Skeletal muscle cell (primary cell): ENCODE measurements at places on chromosomes 3 and 15.

GRCh38 chr15:36527235-36528162 lies 51.9 kb upstream of the CDIN1 start:
- DNase-seq = no peak

- no peak for DNase-seq
Measured at GRCh38 chr3:31680072-31680870, 147.5 kb downstream of the STT3B start.

GRCh38 chr3:51355891-51356578 lies 29.1 kb upstream of the MANF start:
- DNase-seq = no peak

- DNase-seq = no peak
Measured at GRCh38 chr3:188604651-188605050, 450.7 kb downstream of the LPP start.

- no peak for DNase-seq
Measured at GRCh38 chr3:67522081-67522480, 132.3 kb downstream of the SUCLG2 start.

DNA sequence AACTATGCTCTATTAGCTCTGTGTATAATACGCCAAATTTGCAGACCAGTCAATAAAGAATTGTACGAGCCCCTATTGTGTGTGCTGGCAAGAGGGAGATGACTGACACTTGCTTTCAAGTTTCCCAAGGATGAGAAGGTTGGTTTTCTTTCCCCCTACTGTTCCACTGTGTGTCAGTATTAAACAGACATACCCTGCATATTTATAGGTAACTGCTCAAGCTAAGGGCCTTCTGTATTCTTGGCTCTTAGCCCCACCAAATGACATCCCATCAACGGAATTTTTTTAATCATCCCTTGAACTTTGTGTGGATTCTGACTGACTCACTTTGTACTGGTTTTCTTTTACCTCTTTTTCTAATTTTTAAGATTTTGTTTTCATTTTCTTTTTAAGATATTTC lies 60.6 kb upstream of the GYG1 start:
- no peak for DNase-seq

DNA sequence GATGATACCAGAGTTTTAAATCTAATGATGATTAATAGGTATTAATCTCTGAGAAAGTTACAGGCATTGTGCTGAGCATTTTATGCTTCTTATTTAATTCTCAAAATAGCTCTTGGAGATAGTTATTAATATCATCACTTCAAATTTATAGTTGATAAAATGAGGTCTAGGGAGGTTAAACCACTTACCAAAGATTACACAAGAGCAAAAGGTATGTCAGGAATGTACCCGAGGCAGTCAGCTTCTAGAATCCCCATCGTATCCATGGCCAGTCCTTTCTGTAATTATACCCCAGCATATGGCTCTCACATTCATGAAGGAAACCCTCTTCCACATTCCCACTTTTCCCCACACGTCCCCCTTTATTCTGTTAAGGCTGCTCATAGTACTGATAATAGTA lies 421.3 kb downstream of the PYDC2 start:
- DNase-seq = peak; percentile 0

- DNase-seq = no peak
Measured at GRCh38 chr3:171809611-171809860, 747 bp downstream of the PLD1 start.

- no peak for DNase-seq
Measured at GRCh38 chr3:193711964-193712598, 119.1 kb downstream of the OPA1 start.

- no peak for DNase-seq
Measured at GRCh38 chr3:58570851-58571250, 6.3 kb downstream of the FAM107A start.

DNA sequence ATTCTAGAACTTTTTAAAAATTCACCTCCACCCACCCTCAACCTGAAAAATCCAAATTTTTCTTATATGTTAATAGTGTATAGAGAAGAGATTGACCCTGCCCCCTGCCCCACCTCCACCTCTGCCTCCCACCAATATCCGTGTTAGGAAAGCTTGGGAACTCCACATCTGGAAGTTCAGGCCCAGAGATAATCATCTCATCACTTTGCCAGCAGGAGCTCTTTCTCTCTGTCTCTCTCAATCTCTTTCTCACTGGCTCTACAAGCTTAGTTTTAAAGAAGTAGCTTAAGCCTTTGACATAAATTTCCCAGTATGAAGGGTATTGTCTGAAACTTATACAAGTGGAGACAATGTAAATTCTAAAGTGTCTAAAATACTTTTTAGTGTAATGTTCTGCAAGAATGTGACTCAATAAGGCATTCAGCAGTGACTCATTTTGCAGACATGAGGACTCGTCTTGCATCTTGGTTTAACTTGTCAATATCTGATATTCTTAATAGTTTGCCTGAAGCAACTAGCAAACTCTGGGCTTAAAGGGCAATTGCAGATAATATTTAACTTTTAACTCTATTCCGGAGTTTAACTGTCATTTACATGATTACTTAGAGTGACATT lies 299.8 kb upstream of the EPHA3 start:
- DNase-seq = peak; percentile 62

- no peak for DNase-seq
Measured at GRCh38 chr3:102114264-102114979, 265.1 kb downstream of the NFKBIZ start.

- DNase-seq = no peak
Measured at GRCh38 chr3:105626739-105627138, 242.1 kb downstream of the CBLB start.

GRCh38 chr3:144270100-144270499 lies 298.5 kb downstream of the DIPK2A start:
- no peak for DNase-seq

- DNase-seq = no peak
Measured at GRCh38 chr3:184372296-184372821, 5.6 kb downstream of the THPO start.

GRCh38 chr3:13004376-13004775 lies 68.9 kb downstream of the IQSEC1 start:
- DNase-seq = no peak

DNA sequence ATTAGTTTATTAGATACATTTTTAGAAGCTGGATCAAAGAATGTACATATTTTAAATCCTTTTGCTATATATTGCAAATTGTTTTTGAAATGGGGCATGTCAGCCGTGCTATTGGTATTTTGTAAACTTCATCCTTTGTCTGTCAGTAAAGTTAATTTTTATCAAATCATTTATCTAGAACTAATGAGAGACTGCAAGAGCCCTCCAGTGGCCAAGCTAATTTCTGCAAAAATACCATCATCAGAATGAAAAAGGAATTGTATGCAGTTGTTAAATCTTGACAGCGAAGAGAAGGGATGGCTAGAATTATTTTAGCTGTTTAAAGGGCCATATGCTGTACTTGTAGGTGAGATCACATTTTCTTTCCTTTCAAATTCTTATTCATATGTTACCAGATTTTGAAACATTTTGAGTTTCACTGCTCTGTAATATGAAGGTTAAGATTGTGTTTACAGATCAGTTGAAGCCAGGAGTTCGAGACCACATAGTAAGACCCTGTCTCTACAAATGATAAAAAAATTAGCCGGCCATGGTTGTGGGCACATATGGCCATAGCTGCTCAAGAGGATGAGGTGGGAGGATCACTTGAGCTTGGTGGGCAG lies 8.1 kb upstream of the CLDN11 start:
- no peak for DNase-seq

DNA sequence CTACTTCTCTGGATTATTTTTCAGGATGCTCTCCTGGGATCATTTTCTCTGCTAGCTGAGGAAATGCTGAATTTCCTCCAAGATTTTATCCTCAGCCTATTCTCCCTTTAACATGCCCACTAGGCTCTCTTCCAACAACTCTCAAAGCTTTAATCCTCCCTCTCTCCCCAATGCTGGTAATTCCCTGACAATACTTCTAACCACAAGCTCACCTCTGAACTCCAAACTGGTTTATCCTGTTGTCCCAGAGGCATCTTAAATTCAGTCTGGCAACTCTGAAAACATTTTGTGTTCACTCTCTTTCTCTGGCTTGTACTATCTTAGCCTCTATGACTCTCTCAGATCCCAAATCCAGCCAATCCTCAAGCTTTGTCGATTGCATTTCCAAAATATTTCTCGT lies 490.3 kb downstream of the MECOM start:
- peak; percentile 22 for DNase-seq

- DNase-seq = no peak
Measured at GRCh38 chr3:29827756-29828155, 546.9 kb downstream of the RBMS3 start.

DNA sequence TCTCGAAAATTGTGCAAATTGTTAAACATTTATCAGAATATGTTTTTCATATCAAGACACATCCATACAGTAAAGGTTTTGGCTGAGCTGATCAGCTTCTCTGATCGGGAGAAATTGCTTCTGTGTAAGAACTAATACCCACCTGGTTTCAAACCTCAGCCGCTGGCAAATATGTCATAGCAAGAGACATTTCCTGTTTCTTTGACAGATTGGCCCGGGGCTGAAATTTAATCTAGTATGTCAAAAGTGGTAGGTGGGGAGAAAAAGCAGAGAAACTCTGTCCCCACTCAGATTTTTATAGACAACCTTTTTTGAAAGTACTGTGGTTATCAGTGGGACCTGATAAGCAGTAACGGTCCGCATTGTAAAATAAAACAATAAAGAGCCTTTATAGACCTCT lies 88.8 kb upstream of the SLC24A5 start:
- DNase-seq = no peak

- DNase-seq = no peak
Measured at GRCh38 chr3:183818706-183819624, 6.4 kb downstream of the MAP6D1 start.

GRCh38 chr15:78714890-78715289 lies 73.9 kb upstream of the CHRNB4 start:
- DNase-seq = no peak

DNA sequence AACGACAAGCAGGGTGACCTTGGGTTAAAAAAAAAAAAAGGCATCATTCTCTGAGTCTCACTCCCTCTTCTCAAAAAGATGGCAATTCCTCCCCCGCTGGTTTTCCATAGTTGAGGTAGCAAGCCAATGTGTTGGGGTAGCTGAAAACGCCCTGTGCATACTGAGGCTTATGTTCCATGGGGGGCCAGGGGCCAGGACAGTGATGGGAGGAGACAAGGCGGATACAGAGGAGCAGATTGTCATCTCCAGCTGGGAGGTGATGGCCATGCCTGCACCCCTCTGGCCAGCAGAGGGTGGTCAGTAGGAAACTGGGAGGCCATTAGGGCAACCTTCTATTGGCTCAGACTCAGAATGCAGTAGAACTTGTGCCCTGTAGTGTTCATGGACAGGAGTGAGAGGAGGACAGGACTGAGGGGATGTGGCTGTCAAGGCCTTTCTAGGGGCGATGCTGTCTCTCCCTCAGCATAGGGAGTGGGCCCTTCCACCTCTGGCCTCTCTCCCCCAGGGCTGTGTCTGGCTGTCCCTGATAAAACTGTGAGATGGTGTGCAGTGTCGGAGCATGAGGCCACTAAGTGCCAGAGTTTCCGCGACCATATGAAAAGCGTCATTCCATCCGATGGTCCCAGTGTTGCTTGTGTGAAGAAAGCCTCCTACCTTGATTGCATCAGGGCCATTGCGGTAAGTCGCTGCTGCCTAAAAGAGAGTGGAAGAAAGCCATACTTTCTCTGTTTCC lies 1.9 kb downstream of the TF start:
- no peak for DNase-seq

DNA sequence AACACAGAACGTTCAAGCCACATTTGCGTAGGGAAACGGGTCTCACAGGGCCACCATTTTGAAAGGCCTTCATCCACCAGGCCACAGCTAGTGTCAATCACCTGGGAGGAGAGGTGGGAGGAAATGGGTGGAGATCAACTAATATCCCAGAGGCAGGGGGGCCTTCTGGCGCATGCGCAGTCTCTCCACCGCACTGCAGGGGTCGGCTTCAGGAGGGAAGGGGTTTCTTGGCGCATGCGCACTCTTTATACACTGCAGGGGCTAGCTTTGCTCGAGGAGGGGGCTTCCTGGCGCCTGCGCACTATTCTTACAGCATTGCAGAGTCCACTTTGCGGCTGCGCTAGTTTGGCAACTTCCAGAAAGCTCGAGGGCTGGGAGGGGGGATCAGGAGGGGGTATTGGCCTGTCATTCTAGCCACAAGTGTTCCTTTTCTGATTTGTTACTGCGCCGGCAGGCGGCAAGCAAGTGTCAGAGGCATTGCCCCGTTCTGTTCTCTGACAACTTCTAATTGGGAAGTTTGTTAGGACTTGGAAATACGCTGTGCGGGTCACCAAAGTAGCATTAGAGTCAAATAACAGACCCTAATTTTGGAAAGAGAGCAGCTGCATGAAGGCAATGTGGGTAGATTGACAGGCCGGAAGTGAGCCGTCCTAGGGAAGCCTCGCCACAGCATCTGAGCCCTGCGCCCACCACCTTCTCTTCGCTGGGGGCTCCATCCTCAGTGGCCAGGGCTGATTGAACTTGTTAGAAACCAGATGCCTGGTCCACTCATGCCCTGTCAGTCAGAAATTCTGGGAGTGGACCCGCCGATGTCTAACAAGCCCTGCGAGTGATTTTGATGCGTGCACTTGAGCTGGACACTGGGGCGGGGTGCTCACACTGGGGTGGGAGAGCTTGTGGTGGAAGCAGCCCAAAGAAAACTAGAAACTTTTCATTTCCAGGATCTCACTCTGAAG lies 173.5 kb upstream of the NDN start:
- DNase-seq = no peak

DNA sequence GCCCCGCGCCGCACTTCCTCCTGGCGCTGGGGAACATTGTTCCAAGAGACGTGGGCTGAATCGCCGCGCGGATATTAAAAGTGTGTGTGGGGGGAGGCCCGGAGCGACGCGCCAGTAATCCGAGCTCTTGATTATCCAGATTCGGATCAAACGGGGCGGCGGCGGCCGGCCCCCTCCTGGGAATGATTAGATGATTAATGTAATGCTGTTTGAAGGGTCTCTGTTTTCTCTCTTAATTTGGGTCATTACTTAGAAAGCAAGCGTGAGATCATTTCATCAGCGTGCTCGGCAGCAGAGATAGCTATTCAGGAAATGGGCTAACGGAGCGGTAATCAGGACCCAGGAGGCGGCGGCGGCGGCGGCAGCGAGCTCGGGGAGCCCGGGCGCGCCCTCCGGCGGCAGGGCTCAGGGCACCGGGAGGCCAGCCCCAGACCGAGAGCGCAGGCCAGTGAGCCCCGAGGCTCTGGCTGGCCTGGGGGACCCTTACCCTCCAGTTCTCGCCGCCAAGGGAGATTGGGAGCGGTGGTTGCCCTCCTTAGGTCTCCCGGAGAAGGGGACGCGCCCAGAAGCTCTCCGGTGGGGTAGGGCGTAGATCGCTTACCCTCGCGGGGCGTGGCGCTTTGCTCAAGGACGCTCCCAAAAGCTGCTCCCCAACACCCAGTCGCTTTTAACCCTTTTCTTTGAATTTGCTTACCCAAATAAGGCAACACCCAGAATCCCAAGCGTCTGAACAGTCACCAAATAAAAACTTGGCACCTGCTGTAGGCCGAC lies 4.5 kb downstream of the FEZF2 start:
- no peak for DNase-seq

GRCh38 chr3:102614021-102614569 lies 179.3 kb downstream of the ZPLD1 start:
- no peak for DNase-seq
